Stimulated activated CD8-positive, alpha-beta memory T cell treated with anti-CD3 and anti-CD28 coated beads, Interleukin-15, amount 100 ng/mL, for 4 hours (primary cell): ENCODE measurements at places on chromosomes 6 and 20.
A peak's percentile ranks its signal among the peaks of the same experiment; 100 is the strongest.

DNA sequence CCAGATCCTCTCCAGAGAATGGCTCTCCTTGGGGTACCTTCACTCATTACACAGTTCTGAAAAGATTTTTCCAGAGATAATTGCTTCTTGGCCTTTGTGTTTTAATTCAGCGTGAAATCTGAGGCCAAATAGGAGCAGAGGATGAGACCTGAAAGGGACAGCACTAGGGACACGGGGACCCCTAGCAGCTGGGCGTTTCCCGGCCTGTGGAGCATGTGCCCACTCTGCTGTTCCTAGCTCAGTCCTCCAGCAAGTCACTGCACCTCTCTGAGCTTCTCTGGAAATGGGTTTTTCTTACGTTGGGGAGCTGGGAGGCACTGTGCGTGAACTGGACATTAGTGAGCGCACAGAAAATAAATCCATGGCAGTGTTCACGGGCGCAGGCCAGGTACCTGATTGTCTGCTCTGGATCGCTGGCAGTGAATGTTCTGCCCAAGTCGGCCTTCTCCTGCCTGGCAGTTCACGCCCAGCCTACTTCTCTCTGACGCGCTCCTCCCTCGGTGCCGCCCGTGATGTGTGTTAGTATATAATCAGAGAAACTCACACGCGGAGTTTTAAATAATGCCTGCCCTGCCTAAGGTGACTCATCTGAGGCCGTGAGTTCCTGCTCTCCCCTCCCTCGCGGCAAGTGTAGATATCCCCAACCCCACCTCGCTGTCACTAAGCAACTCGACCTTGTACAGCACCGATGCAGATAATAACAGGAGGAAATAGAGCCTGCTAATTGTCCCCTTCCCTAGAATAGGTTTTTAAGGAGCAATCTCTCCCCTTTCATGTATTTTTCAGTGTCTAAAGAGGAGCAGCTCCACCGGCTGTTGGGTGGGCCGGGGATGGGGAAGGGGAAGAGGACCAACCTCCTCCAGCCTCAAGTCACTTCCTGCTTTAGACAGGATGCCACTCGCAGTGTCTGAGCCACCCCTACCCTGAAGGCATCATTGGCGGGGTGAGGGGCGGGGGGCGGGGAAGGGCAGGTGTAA, 2.7 kb upstream of the TUBB2A start:
- peak; percentile 72 for DNase-seq

GRCh38 chr6:30821862-30822784, 62.2 kb upstream of the DDR1 start:
- no peak for DNase-seq

DNA sequence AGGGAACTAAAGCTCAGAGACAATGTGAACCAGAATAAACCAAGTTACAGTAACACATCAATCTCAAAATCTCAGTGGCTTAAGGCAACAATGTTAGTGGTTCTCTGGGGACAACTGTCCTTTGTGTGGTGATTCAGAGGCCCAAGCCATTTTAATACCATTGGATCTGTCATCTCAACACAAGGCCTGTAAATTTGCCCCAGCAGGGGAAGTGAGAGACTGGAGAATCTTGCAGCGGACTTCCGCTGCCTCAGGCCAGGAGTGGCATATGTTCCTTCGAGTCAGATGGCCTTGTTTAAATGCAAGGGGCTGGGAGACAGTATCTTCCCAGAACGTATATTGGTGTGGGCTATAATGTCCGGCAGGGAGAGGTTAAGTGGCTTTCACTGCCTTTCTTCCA, 126.0 kb downstream of the CD83 start:
- no peak for DNase-seq

- DNase-seq: no peak
These were observed 80.2 kb upstream of the ASF1A start for GRCh38 chr6:118813775-118814174.

DNA sequence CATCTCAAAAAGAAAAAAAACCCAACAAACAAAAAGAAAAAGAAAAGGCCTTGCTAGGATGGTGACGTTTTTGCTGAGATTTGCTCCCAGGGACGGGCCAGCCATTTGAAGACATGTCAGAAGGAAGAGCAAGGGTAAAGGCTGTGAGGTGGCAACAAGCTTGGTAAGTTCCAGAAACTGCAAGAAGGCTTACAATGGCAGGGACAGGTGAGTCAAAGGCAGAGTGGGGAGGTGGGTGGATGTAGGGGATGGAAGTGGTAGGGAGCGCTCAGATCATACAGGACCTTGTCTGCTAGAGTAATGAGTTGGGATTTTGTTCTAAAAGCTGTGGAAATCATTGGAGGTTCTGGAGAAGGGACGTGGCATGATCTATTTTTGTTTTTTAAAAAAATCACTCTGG, 4.3 kb downstream of the KIF3B start:
- no peak for DNase-seq

DNA sequence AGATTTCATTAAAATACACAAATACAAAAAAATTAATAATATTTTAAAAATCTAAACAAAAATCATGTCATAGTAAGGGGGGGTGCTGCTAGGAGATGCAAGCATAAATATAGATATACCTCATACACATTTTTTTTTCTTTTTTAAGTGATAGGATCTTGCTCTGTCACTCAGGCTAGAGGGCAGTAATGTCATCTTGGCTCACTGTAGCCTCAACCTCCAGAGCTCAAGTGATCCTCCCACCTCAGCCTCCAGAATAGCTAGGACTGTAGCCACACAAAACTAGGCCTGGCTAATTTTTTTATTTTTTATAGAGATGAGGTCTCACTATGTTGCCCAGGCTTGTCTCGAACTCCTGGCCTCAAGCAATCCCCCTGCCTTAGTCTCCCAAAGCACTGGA, 90.8 kb downstream of the HACE1 start:
- DNase-seq: no peak

DNA sequence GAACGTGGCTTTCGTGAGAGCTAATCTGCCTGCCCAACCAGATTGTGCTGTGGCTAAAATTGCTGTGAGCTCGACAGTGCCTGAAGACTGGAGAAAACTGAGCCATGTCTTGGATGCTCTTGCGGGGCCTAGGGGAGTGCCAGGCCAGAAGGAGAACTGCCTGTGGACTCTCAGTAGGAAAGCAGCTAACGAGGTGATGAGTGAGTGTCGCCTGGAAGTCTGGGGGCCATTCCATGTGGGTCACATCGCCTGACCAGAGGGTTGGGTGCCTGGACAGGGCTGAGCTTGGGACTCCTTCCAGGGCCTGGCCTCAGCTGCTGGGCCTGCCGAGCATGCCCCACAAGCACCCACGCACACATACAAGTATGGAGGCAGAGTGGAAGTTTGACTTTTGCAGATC, 166.5 kb downstream of the VEGFA start:
- no peak for DNase-seq

DNA sequence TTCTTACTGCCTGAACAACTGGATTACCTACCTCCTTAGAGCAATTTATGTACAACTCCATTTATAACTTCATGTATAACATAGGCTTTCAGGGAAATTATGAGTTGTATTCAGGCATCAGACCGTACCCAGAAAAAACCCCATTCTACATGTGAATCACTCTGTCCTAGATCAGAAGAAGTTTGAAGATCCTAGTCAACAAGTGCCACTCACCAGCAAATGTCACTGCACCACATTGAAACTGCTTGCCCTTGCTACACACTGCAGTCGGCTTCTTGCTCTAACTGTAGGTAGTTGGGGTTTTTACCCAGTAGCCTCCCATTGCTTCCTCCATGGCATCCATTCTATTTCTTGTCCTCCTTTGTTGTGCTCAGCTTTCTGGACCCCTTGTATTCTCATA, 132.4 kb downstream of the DNAH8 start:
- DNase-seq: no peak

DNA sequence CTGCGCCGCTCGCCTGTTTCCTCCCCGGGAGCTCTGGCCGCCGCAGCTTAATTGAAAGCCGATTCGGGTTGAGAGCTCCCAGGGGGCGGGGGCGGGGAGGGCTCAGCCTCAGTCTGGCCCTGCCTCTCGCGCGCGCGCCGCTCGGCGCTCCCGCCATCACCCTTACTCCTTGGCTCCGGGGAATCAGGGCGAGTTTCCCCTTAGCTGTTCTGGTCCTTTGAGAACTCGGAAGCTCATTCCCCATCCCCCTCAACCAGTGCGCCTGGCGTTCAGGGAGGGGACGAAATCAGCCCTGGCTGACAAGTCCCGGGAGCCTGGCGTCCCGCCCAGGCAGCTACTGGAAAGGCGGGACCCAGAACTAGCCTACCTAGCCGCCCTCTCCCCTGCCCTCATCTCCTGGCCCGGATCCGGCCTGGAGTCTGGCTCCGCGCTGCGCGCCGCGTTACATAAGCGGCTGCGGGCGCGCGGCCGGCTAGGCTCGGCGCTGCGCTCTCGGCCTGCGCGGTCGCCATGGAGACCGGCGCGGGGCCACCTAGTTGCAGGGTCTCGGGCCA, 2.8 kb downstream of the SLC12A5 start:
- no peak for DNase-seq

DNA sequence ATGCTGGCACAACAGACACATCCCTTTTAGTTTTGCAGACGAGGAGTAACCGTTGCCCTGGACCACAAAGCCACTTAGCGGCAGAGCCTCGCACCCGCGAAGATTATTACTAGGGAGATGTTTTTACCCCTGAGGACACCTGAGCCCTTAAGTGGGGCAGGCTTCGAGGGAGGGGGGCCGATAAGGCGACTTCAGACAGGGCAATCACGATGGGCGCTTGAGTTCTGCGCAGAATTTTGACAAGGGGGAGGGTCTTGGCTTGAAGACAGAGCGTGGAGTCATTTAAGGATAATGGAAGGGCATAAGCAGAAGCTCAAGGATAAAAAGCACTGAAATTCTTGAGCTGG, 650 bp upstream of the TTK start:
- no peak for DNase-seq

DNA sequence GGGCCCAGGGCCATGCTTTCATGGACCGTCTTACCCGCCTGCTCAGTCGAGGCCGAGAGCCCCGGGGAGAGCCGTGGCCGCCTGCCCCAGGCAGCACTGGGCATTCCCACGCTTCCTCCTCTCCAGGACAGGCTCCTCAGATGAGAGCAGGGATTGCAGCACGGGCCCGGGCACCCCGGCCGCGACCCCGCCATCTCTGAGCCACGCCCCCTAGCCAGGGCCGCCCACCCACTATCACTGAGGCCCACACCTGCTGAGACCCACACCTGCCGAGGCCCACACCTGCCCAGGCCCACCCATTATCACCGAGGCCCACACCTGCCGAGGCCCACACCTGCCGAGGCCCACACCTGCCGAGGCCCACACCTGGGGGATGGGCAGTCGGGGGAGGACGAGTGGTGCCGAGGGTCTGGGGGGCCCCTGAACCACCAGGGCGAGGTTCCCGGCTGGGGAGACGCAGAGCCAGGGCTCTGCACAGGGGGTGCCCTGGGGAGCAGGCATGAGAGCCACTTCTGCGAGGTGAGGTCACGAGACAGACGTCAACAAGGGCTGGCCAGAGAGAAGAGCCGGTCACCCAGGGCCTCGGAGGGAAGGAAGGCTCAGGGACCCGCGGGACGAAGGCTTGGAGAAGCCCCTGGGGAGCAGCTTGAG, 235.6 kb downstream of the ERMARD start:
- no peak for DNase-seq

DNA sequence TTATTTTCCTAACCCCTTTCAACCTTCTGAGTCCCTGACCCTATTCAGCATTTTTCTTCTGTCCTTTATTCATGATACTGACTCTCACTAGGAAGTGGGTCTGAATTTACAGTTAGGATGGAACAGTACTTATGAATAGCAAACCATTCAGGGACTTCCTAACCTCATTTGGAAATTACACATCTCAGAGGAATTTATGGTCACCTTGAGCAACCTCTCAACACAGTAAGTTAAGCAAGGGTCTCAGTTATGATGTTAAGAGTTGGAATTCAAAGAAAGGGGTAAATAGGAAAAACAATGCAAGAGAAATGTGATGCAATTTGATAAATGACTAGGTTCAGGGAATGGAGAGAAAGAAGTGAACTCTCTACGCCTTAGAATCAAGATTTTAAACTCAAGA, 97.3 kb downstream of the GPR6 start:
- DNase-seq: no peak
